ENCODE measurements at places on chromosomes 16 and 17. TPM values are rescaled to one million over a fixed set of nuclear protein-coding genes. Genes with fewer than 3 reads are reported as not detected.
A peak's percentile ranks its signal among the peaks of the same experiment; 100 is the strongest.

The IL21R gene
- total RNA-seq, result 27.5 TPM

The NME3 gene
- total RNA-seq, result 58.1 TPM

The NEK8 gene
- 8.9 TPM for total RNA-seq

The MMD gene
- total RNA-seq, result 40.6 TPM

The TBC1D26 gene
- total RNA-seq, result not detected

The DUS2 gene
- 21.1 TPM for total RNA-seq

The PMFBP1 gene
- total RNA-seq, result 5.0 TPM

The ZNF213 gene
- 13.3 TPM for total RNA-seq

The ABCC11 gene
- not detected for total RNA-seq

The EFCAB5 gene
- total RNA-seq, result 1.3 TPM

The MSLN gene
- total RNA-seq, result not detected

The EXOSC6 gene
- total RNA-seq, result 29.4 TPM

The WWOX gene
- 26.8 TPM for total RNA-seq

The TTC19 gene
- total RNA-seq, result 32.5 TPM

The USP31 gene
- total RNA-seq, result 6.0 TPM

The FAM83G gene
- 8.3 TPM for total RNA-seq

The KRT33B gene
- not detected for total RNA-seq

GRCh38 chr17:21204935-21205334, 9.0 kb downstream of the TMEM11 start:
- no peak overlapping the region for H3K4me3 ChIP-seq
- H3K27ac ChIP-seq, result no peak overlapping the region
- no peaks in the 10 kb centered on the region for H3K27me3 ChIP-seq
- H3K4me1 ChIP-seq, result peaks cover 12% of the 10 kb centered on the region

DNA sequence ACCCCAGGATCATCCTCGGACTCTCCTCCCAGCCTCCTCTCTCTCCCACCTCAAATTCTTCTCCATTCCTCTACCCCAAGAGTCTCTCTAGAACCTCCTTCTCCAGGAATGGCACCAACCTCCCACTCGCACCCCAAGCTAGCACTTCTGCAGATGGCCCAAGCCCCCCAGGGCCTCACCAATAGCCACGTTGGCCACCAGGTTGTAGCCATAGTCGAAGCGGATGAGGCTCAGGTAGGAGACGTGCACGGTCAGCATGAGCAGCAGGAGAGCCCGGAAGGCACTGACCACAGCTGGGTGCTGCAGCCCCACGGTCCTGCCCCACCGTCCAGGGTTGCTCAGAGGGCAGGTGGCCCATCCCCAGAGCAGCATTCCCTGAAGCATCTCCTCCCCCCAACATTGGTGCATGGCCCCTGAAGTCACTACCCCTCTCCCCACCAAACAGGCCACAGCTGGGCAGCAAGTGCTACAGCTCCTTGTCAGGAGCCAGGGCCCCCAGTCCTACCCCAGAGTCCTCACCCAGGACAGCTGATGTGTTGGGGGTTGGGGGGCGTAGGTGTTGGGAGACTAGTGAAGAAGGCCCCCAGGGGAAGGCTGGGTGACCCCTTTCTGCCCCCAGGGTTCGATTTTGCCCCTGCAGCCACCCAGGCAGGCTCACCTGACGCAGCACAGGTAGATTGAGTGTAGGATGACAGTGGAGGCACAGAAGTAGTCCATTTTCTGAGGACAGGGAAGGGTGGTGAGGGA, 5.3 kb downstream of the PNMT start:
- peaks cover 32% of the 10 kb centered on the region for H3K4me1 ChIP-seq
- H3K36me3 ChIP-seq, result no peaks in the 10 kb centered on the region
- H3K4me3 ChIP-seq, result no peak overlapping the region
- H3K27ac ChIP-seq, result peak overlapping the region; percentile 25

- H3K27ac ChIP-seq, result no peak overlapping the region
- no peaks in the 10 kb centered on the region for H3K27me3 ChIP-seq
- DNase-seq, result no peak
- H3K4me3 ChIP-seq, result no peak overlapping the region
- peaks cover 7% of the 10 kb centered on the region for H3K36me3 ChIP-seq
These were observed 4.7 kb downstream of the PFAS start for GRCh38 chr17:8253801-8254200.

- H3K4me1 ChIP-seq, result peaks cover 14% of the 10 kb centered on the region
These were observed 26.1 kb downstream of the CDH1 start for GRCh38 chr16:68762996-68763756.

GRCh38 chr16:53064081-53064578, 9.3 kb downstream of the CHD9 start:
- H3K4me1 ChIP-seq, result peaks cover 45% of the 10 kb centered on the region
- no peaks in the 10 kb centered on the region for H3K27me3 ChIP-seq
- DNase-seq, result no peak
- no peak overlapping the region for H3K4me3 ChIP-seq

- H3K4me3 ChIP-seq, result no peak overlapping the region
- no peaks in the 10 kb centered on the region for H3K36me3 ChIP-seq
- peaks cover 11% of the 10 kb centered on the region for H3K27me3 ChIP-seq
- no peaks in the 10 kb centered on the region for H3K4me1 ChIP-seq
- DNase-seq, result no peak
- H3K27ac ChIP-seq, result no peak overlapping the region
These were observed 102.6 kb downstream of the NTN1 start for GRCh38 chr17:9123594-9124553.

DNA sequence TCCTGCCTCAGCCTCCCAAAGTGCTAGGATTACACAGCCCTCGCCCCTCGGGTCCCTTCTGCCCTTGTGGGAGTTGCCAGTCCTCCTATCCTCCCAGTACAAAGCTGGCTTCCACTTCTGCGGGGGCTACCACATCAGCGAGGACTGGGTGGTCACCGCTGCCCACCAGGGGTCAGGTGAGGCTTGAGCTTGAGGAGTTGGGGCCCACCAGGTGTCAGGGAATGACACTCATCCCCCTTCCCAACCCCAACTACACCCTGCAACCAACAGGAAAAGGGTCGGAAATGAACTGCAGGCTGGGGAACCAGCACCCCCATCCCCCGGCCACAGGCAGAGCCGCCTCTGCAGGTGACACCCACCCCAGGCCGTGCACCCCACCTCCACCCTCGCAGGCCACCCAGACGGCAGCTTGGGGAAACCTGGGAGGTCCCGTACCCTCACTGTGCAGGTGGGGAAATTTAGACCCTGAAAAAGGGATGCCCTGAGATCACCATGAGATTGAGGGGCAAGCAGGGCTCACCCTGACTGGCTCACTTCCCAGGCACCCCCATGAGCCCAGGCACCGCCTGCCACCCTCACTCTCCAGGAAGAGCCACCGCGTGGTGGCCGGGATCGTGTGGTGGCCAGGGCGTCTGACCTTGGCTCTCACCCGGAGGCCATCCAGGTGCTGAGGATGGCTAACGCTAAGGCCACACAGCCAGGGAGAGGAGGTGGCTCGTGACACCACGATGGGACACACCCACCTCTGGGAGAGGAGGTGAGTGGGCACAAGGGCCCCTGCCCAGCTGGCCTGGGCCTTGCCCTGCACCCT, 8.0 kb downstream of the CTRB1 start:
- no peaks in the 10 kb centered on the region for H3K27me3 ChIP-seq
- H3K4me1 ChIP-seq, result no peaks in the 10 kb centered on the region
- no peak for DNase-seq
- H3K4me3 ChIP-seq, result no peak overlapping the region
- no peak overlapping the region for H3K27ac ChIP-seq

DNA sequence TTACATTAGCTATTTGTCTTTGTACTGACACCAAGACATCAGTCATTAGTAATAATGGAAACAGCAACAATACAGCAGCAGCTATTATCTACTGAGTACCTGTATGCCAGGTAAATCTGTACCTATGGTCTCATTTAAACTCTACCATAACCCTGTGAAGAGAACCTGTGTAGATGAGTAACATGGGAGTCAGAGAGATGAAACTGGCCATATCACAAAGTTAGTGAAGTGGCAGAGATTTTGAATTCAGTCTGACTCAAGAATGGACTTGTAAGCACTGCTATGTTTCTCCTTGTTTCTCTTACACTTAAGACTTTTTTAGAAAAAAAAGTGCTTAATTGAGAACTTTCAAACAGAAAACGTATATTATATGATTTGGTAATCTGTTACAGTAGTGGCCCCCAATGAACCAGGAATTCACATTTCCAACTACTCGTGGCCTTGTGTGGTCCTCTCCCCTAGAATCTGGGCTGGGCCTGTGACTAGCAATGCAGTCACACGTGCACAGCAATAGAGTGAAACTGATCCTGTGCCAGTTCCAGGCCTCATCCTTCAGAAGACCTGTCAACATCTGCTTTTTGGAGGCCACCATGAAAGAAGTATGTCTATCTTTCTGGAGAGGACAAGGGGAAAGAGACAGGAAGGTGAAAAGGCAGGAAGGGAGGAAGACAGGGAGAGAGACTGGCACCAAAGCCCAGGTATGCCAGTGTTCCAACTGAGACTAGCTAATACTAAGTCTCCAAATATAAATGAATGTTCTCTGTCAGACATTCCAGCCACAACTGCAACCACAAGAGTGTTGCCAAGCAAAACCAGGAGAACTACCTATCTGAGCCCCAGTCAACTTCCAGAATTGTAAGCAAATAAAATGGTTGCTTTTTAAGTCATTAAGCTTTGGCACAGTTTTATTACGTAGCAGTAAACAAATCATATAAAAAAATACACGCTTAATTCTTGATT, 12.0 kb downstream of the CRLF3 start:
- no peaks in the 10 kb centered on the region for H3K27me3 ChIP-seq
- peaks cover 47% of the 10 kb centered on the region for H3K4me1 ChIP-seq
- H3K27ac ChIP-seq, result peak overlapping the region; percentile 90
- H3K4me3 ChIP-seq, result peak overlapping the region; percentile 57
- no peak for DNase-seq

DNA sequence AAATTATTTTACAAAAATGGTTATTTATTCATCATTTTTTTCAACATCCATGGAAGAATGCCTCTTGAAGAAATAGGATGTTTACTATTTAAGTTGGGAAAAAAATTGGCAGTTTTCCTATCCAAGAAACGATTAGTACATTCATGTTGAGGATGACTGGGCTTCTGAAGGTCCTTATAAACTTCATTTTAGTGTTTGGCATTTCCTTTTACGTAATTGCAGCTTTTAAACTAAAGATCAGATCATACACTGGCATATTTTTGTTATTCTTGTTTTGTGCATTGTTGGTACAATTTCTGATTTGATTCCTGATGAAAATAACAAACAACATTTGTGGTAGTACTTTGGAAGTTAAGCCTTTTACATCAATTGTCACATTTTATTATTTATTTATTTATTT, 11.5 kb downstream of the KCNJ16 start:
- H3K4me1 ChIP-seq, result no peaks in the 10 kb centered on the region
- no peak overlapping the region for H3K27ac ChIP-seq
- H3K4me3 ChIP-seq, result no peak overlapping the region
- no peak for DNase-seq
- H3K36me3 ChIP-seq, result no peaks in the 10 kb centered on the region
- H3K27me3 ChIP-seq, result no peaks in the 10 kb centered on the region

DNA sequence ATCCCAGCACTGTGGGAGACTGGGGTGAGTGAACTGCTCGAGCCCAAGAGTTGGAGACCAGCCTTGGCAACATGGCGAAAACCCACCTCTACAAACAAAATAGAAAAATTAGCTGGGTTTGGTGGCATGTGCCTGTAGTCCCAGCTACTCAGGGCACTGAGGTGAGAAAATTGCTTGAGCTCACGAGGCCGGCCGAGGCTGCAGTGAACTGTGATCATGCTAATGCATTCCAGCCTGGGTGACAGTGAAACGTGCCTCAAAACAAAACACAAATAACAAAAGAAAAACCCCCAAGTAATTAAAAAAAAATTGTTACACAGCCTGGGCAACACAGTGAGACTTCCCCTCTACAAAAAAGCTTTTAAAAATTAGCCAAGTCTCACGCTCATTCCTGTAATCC, 5.0 kb downstream of the CCDC47 start:
- H3K4me3 ChIP-seq, result no peak overlapping the region
- H3K4me1 ChIP-seq, result peaks cover 25% of the 10 kb centered on the region
- no peaks in the 10 kb centered on the region for H3K27me3 ChIP-seq
- peaks cover 27% of the 10 kb centered on the region for H3K36me3 ChIP-seq
- no peak for DNase-seq

- H3K27me3 ChIP-seq, result no peaks in the 10 kb centered on the region
These were observed 495 bp downstream of the TXNDC17 start for GRCh38 chr17:6641247-6641863.

DNA sequence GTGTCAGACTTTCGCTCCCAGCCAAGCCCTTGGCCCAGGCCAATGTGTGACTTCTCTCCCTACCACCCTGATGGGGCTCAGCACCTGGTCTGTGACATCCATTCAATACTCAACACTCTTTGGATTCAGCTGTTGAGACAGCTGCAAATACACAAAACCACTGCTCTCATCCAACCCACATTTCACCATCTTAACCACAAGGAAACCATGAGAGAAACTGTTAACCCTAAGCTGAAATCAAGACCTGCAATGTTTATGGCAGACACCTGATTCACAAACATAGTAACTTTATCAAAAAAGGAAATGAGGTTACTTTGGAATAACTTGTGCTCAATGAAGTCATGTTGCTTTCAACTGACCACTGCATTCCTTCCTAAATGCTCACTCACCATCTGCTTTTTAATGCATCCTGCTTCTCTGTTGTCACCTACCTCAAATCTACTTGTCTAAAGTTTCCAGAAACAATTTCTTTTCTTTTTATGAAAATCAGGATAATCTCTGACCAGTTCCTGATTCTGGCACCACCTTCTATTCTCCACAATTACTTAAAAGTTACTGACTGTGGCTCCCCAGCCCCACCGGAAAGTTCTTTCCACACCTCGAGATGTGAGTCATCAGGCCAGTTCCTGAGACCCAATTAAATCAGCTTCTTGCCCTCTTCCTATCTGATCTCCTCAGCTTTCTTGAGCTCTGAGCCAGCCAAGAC, 88.2 kb downstream of the NOG start:
- H3K36me3 ChIP-seq, result no peaks in the 10 kb centered on the region
- H3K27me3 ChIP-seq, result peaks cover 21% of the 10 kb centered on the region
- DNase-seq, result no peak

GRCh38 chr17:52105591-52105990, 52.9 kb downstream of the CA10 start:
- H3K27me3 ChIP-seq, result peaks cover 2% of the 10 kb centered on the region
- DNase-seq, result no peak
- no peaks in the 10 kb centered on the region for H3K36me3 ChIP-seq
- H3K27ac ChIP-seq, result no peak overlapping the region

GRCh38 chr17:77882481-77883212, 75.9 kb upstream of the TNRC6C start:
- H3K36me3 ChIP-seq, result peaks cover 1% of the 10 kb centered on the region
- peak overlapping the region; percentile 87 for H3K4me3 ChIP-seq
- H3K27me3 ChIP-seq, result peaks cover 12% of the 10 kb centered on the region
- peaks cover 40% of the 10 kb centered on the region for H3K4me1 ChIP-seq
- H3K27ac ChIP-seq, result peak overlapping the region; percentile 99

GRCh38 chr17:61480414-61480807, 28.2 kb downstream of the TBX4 start:
- H3K36me3 ChIP-seq, result no peaks in the 10 kb centered on the region
- peaks cover 1% of the 10 kb centered on the region for H3K4me1 ChIP-seq
- H3K27me3 ChIP-seq, result peaks cover 3% of the 10 kb centered on the region
- no peak overlapping the region for H3K27ac ChIP-seq
- DNase-seq, result no peak
- H3K4me3 ChIP-seq, result no peak overlapping the region

All from activated naive CD8-positive, alpha-beta T cell treated with anti-CD3 and anti-CD28 coated beads, Interleukin-2, amount 10 ng/mL, durations not matched to agents 7 days and 5 days (primary cell).